ENCODE measurements at places on chromosomes 1 and 21.

DNA sequence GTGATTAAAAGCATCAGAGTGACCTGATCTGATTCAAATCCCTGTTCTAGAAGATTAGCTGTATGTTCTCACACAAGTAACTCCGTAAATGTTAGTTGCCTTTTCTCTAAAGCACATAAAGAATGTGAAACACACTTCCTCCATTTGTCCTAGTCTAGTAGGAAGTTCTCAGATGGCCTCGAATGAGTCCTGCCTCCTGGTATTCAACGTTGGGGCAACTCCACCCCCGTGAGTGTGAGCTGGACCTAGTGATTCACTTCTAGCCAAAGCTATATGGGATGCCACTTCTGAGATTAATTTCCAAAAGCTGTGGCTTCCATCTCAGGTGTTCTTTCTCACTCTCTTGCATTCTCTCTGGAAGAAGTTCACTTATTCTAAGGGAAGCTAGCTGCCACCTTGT lies 267.6 kb downstream of the GPATCH2 start:
- no peak for DNase-seq

GRCh38 chr1:12143631-12144155 lies 23.1 kb upstream of the TNFRSF1B start:
- DNase-seq = peak; percentile 93

- no peak for DNase-seq
Observed at GRCh38 chr1:22364326-22364650, 87.4 kb upstream of the ZBTB40 start.

DNA sequence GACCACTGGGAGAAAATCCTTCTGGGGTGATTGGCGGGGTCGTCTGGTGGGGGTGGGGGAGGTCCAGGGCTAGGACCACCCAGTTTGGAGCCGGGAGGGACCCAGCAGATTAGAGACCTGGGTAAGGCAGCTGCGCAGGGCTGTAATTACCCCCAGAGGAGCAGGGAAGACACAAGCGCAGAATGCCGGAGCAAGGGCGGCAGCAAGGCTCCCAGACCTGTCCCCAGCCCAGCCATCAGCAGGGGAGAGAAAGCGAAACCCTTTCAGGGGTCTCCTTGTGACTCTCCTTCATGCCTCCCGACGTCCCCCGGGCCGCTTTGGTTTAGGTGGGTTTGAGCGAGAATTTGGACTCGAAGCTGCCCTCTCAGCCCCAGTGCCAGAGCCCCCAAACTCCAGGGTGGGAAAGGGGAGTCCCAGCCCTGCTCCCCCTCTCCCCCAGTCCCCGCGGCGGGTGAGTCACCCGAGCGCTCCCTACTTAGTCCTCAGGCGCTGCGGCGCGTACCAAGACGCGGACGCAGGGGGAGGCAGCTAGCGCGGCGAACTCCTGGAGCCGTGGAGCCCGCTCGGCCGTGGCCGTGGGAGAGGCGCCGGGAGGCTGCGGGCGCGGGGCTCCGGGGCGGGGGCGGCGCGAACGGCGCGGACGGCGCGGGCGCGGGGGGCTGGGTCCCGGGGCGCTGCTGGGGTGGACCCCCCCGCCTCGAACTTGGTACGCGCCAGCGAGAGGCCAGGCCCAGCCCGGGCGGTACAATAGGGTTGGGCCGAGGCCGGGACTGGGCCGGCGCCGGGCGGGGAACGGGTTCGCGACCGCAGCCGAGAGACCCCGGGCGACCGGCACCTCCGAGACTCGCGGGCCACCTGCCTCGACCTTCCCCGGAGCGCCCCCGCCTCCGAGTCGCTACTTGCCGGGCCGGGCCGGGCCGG lies at the start of gene MAP7D1:
Gene MAP7D1 (plus strand): TSS at position 753 of the 921 bp plus-strand sequence. CDS start 258 bp downstream, outside the sequence.
- DNase-seq = peak; percentile 51

- DNase-seq = peak; percentile 29
Observed at GRCh38 chr1:46539972-46540371, 11.5 kb downstream of the KNCN start.

GRCh38 chr1:61320575-61320974 lies 238.2 kb downstream of the NFIA start:
- DNase-seq = no peak

DNA sequence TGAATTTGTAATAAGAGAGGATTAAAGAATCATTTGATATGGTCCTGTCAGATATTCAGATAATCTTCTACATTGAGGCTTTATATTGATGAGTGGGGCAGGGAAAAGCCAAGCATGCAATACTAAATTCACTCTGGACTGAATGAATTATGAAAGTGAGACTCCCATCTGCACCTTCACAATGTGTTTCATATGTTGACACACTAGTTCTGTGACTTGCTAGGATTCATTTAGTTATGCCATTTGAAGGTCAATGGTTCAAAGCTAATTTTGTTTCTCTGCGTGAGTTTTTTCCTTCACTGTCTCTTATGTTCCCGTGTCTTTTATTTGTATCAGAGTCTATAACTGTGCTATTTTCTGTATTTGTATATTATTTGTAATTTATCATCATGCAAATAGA lies 1332.5 kb downstream of the KCNT2 start:
- no peak for DNase-seq

DNA sequence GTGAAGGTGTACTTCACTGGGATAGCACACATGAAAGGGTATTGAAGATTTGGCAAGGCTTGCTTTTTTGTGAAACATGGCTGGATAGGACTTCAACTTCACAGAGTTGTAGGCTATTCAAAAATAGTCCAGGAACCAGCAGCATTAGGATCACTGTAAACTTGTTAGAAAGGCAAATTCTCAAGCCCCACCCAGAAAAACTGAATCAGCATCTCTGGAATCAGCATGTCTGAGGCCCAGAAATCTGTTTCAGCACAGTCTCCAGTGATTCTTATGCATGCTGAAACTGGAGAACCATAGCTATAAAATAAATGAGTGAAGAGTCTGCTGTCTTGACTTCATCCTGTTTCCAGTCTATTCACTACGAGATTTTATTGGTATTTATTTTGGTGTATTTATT lies 8.1 kb upstream of the KRTAP21-3 start:
- no peak for DNase-seq

GRCh38 chr1:72649991-72650390 lies 367.7 kb upstream of the NEGR1 start:
- no peak for DNase-seq

DNA sequence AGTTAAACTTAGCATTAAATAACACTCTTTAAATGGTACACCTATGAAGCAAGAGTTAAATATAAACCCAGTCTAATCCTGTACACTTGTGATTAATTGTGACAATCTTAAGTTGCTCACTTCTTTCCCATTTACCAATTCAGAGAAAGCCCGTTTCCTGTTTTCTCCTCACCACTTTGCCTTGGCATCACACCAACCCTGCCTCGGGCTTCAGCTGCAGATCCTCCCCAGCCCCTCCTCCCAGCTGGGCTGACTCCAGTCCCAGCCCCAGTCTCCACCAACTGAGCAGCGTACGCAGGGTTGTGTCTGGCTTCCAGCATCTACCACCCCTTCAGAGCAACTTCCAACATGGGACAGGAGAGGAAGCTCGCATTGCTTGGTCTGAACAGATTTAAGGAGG lies 4.1 kb downstream of the PYCR2 start:
- DNase-seq = peak; percentile 73

DNA sequence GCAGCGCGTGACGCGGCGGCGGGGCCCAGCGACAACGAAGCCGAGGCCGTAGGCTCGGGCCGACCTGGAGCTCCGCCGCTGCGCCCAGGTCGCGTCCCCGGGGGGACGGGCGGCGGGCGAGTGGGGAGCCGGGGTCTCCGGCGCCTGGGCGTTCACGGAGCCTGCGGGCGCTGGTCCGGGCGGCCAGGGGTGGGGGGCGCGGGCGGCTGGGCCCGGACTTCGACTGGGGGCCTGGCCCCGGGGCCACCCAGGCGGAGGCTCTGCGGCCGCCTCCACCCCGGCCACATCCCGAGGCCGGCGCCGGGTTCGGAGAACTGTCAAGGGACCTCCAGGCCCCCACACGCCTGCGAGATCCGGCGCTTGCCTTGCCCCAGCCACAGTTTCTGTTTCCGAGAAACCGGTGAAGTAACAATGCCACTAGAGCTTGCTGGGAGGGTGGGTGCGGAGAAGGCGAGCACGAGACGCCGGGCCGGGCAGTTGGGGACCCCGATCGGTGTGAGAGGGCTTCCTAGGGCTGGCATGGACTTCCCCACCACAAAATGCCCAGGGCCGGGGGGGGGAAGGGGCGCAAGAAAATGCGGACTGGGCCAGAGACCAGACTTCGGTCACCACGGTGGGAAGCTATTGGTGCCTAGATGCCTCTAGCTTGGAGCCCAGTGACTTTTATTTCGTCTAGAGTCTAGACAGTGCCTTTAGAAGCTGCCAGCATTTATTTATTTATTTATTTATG lies 501 bp downstream of the FBXO6 start:
- DNase-seq = no peak

DNA sequence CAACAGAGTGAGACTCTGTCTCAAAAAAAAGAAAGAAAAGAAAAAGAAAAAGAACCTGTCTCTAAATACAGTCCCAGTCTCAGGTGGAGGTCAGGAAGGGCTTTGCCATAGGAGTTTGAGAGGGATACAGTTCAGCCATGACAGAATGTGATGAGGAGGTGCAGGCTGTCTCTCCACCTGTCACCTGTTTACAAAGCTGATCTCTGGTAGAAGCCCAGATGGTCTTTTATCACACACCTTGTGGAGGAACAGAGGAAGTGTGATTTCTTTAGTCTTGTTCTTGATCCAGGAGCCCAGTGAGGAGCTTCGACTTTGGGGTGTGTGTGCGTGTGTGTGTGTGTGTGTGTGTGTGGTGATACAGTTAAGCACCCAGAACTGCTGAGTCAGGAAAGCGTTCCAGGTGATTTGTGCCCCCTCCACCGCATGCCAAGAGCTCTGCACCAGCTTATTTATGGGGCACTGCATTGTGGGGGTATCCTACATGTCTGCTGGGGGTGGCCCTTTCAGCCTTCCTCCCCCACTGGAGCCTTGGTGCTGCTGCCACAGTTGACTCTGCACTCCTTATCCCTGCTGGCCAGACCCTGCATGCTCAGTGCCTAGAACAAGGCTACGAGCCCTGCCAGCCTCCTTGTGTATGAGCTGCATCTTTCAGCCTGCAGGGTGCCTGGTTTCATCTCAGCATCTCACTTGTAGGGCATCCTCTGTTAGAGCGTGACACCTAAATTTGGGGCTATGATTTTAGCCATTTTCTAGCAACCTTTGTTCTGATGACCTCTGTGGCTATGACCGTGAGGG lies 19.3 kb downstream of the DOP1B start:
- no peak for DNase-seq

GRCh38 chr1:223227031-223227430 lies 84.0 kb upstream of the TLR5 start:
- no peak for DNase-seq

DNA sequence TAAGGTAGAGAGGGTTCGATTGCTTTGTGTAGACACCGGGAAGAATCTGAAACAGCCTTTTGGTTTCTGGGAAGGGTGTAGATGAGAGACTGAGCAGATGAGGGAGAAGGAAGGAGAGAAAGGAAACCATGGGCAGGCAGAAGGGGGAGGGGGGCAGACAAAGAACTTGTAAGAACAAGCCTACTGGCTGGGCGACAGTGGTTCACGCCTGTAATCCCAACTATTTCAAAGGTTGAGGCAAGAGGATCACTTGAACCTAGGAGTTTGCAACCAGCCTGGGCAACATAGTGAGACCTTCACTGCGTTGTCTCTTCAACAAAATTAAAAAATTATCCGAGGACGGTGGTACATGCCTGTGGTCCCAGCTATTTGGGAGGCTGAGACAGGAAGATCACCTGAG lies 106.2 kb downstream of the TM2D1 start:
- DNase-seq = no peak

GRCh38 chr1:165484532-165484931 lies 39.6 kb upstream of the RXRG start:
- DNase-seq = no peak

- DNase-seq = no peak
Observed at GRCh38 chr1:61368876-61369275, 286.5 kb downstream of the NFIA start.

DNA sequence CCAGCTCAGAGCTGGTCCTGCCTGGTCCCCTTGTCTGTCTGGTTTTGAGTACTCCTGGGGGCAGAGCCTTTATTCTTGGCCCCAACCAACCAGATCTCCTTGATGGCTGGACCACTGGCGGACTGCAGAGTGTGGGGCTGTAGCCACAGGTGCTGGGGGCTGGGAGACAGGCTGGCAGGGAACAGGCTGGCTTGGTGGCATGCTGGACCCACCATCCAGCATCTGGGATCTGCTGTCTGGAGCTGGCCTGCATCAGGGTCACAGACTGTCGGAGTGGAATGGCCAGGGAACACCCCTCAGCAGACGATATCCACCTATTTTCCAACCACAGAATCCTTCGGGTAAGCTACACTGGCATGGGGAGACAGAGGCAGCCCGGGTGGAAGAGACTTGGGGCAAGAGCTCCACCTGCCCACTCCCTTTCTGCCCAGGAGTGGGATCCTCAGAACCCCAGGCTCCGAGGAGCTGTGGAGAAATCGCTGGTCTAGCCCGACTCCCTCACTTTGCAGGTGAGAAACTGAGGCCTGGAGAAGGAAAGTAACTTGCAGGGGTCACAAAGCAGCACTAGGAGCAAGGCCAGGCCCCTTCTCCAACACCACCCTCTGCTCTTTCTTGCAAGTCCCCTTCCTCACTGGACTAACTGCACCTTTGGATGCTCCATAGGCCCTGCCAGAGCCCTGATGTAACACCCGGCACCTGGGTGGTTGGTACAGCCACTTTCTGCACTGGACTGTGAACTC lies 40.6 kb downstream of the TNNT2 start:
- no peak for DNase-seq

GRCh38 chr1:170669107-170669445 lies 5.1 kb downstream of the PRRX1 start:
- DNase-seq = no peak

GRCh38 chr1:179143322-179143721 lies 61.5 kb downstream of the TOR3A start:
- peak; percentile 90 for DNase-seq

- no peak for DNase-seq
Observed at GRCh38 chr1:29439615-29440014, 203.3 kb downstream of the PTPRU start.

DNA sequence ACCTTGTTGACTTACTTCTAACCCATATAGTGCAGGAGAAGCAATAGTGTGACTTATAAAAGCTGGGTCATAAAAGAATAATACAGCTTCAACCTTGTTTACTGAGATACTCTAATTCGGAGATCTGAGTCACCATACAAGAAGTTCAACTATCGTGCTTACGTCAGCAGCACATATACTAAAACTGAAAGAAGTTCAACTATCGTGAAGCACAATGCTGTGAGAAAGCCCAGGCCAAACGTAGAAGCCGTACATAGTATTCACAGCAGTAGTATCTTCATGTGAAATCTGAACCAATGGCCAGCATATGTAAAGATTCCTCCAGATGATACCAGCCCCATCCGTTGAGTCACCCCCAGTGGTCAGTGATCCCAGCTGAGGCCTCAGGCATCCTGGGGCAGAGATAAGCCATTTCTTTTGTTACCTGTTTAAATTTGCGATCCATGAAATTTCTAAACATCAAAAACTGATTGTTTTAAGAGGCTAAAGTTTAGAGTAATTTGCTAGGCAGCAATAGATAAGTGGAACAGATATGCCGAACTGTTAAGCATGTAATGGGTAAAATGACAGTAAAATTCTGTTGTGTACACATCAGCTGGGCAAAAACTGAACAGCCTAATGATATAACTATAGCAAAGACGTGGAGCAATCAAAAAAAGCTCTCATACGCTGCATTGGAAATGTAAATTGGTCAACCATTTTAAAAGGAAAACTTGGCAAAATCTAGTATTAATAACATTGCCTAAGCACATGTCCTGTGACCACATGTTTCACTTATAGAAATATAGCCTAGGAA lies 53.9 kb upstream of the SAMD13 start:
- peak; percentile 12 for DNase-seq

GRCh38 chr1:22877980-22878379 lies 94.7 kb downstream of the LACTBL1 start:
- DNase-seq = no peak

- peak; percentile 40 for DNase-seq
Observed at GRCh38 chr1:187264995-187265602, 436.4 kb downstream of the PLA2G4A start.

- DNase-seq = no peak
Observed at GRCh38 chr1:79708646-79709265, 702.2 kb upstream of the ADGRL4 start.

Measured in fibroblast of the conjunctiva (primary cell).